ENCODE measurements at places on chromosomes 2 and 18. TPM values are rescaled to one million over a fixed set of nuclear protein-coding genes. Genes with fewer than 3 reads are reported as not detected.

DNA sequence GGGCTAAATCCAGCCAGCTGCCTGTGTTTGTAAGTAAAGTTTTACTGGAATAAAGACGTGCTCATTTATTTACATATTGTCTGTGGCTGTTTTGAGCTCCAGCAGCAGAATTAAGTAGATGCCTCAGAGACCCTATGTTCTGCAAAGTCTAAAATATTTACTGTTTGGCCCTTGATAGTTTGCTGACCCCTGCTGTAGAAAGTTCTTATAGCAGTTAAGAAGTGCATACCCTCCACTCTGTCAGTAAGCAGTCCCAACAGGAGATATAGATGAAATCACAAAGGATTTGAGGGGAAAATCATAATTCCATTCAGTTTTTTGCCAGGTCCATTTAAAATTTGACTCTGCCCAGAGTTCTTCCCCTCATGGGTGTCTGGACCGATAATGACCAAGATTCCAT lies 50.1 kb upstream of the ITM2C start:
- no peak for DNase-seq

DNA sequence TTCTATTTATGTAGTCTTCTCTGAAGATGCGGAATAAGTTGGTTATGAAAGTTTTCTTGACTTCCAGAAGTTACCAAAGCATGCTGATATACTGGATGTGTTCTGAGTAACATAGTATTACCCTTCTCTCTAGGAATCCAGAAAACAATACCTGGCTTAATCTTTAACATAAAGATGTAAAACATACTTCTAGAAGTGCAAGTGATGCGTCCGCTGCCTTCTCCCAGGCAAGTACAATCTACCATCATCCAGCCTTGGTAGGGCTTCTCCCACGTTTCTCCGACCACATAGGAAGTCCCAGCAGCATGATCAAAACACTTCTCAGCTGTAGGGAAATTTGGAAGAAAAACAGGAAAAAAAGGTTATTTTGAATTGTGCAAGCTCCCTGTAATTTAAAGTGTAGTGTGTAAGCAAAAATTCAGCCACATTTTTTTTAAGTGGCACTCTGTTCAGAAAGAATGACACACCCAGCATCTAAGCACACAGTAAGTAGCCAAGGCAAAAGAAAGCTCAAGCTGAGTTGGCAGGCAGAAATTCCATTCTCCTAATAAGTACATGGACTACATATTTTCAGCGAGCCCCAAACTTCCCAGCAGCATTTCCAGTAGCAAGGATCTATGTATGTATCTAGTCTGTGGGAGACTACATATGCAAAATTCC lies 5.2 kb downstream of the FN1 start:
- no peak for DNase-seq

DNA sequence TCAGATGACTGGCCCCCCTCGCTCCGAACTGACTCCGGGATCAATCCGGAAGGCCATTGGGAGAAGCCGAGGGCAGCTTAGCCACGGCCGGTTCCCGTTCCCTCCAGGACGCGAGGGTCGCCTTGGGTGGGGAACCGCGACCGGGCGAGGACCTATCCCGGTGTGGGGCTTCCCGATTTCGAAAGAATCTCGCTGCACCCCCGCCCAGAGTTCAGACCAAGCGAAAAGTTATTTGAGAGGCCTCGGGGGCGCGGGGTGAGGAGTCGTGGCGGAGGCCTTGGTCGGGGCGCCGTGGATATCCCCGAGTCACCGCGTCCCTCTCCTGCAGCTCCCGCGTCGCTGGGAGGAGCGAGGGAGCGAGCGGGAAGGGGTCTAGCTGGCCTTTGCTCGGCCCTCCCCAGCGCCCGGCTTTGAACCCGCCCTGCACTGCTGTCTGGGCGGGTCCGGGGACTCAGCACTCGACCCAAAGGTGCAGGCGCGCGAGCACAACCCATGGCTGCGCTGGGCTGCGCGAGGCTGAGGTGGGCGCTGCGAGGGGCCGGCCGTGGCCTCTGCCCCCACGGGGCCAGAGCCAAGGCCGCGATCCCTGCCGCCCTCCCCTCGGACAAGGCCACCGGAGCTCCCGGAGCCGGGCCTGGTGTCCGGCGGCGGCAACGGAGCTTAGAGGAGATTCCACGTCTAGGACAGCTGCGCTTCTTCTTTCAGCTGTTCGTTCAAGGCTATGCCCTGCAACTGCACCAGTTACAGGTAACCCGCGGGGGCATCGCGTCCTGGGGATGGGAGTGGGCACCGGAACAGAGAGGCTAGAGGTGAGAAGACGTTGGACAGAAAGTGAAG lies at the start of gene CYP27A1:
Gene CYP27A1 (plus strand): TSS at position 457 of the 837 bp plus-strand sequence. CDS start 36 bp downstream, at position 493.
- peak; percentile 67 for DNase-seq

DNA sequence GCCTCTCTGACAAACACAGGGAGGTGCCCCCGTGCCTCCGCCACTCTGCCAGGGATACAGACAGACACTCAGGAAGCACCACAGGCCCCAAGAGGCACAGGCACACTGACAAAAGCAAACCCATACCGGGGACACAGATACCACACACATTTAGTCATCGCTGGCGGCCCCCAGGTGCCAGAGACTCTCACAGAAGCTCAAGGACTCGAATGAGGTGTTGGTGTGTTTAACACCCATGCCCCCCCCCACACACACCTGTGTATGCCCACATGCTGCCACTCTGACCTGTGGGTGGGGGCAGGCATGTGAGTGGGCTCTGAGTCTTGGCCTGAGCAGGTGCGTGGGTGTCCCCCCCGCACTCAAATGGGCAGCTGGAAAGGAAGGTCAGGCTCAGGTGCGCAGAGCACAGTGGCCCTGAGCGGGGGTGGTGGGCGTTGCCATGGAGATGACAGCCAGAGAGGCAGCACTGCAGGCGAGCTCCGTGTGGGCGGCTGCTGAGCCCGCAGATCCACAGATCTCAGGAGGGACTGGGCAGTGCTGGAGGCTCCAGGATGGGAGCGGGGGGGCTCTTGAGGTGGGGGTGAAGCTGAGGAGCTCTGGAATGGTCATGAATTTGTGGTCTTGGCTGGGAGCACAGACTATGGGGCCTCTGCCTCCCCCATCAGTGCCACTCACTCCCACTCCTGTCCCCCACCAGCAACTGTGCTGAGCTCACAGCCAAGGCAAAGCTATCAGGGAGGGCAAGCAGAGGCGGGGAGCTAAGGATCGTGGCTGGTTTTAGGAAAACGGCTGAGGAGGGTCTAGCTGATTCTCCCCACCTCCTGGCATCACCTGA lies 73.9 kb upstream of the TAF1B start:
- DNase-seq, result no peak

- DNase-seq, result no peak
Measured at GRCh38 chr18:23635283-23636070, 27.2 kb downstream of the ANKRD29 start.

DNA sequence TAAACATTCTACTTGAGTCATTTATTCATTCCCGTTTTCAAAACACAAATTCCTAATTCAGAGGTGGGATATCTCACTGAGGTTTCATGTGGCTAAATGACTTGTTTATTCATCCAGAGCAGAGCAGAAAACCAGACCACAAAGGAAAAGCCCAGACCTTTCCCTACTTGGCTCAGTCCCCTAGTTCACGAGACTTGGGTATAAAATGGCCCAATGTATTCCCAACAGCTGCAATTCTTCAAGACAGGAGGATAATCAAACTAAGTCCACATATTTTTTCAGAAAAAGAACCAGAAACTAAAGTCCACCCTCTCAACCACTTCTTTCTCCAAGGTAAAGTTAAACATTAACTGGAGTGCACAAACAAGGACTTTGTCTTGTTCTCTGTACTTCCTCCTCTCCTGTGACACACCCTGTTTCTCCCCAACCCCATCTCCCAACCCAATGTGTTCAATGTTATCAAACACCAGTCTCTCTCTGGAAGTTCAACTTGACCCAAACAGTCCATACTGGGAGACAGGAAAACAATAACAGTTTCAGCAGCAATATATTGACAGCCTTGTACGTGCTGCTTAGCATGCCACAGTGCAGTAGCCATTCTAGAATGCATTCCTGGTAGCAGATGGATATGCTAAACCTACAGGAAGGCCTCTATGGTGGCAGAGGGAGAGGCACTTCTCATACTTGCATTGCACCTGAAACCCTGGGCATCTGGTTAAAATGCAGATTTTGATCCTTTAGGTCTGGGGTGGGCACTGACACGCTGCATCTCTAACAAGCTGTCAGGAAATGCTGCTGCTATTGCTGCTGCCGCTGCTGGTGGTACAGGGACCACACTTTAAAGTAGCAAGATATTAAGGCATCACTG lies 110.7 kb downstream of the INO80D start:
- no peak for DNase-seq

- DNase-seq, result no peak
Measured at GRCh38 chr2:152587187-152587947, 129.9 kb downstream of the PRPF40A start.

- DNase-seq, result no peak
Measured at GRCh38 chr2:234666911-234667310, 170.0 kb upstream of the ARL4C start.

DNA sequence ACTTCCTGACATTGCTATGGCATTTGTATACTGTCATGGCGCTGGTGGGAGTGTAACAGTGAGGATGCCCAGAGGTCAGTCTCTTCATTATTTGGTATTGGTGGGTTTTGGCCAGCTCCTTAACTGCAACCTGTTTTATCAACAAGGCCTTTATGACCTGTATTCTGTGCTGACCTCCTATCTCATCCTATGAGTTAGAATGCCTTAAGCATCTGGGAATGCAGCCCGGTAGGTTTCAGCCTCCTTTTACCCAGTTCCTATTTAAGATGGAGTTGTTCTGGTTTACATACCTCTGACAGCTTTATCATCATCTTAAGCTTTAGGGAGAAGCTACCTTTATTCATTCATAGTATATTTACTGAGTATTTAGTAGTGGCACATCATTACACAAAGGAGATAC lies 103.8 kb downstream of the RAPGEF4 start:
- no peak for DNase-seq

GRCh38 chr2:46296216-46296839 lies 879 bp upstream of the EPAS1 start:
- DNase-seq, result peak; percentile 55

- DNase-seq, result no peak
Measured at GRCh38 chr18:55743133-55743532, 155.1 kb upstream of the TCF4 start.

GRCh38 chr2:225072444-225072843 lies 30.2 kb upstream of the DOCK10 start:
- DNase-seq, result no peak

DNA sequence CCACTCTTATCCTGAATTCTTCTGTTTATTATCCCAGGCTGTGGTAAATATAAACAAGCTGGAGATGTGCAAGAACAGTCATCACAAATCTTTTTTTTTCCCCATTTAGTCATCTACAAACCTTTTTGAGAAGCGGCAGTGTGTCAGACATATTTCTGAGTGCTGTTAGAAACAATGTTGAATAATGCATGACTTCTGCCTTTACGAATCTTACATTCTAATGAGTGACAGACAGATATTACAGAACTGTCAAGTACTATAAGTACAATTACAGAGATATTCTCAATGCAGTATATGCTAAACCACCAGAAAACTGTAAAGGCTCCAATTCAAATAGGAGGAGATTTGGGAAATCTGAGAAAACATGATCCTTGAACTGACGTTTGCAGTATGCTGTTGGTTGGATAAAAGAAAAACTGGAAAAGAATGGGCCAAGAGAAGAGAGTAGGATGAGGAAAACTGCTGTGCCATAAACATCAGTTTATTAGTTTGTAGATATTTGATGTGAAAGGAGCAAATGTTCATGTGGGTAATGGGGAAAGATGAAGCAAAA lies 379.5 kb upstream of the SLC8A1 start:
- no peak for DNase-seq

DNA sequence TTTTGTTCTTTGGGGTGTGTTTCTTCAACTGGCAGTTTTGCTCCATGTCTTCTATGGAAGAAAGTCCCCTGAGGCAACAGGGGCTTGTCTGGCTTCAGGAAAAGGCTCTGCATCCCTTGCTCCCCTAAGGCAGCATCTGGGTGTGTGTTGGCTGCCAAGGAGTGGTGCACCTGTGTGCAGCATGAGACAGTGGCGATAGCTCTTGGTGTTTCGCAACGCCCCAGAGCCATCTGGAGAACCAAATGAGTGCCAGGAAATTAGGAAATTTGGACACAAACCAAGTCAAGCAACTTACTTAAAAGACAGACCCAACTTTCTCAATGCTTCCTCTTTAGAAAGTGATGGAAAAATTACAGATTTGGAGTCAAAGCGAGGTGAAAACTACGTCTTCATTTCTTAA lies 1044.4 kb upstream of the CNTNAP5 start:
- no peak for DNase-seq

DNA sequence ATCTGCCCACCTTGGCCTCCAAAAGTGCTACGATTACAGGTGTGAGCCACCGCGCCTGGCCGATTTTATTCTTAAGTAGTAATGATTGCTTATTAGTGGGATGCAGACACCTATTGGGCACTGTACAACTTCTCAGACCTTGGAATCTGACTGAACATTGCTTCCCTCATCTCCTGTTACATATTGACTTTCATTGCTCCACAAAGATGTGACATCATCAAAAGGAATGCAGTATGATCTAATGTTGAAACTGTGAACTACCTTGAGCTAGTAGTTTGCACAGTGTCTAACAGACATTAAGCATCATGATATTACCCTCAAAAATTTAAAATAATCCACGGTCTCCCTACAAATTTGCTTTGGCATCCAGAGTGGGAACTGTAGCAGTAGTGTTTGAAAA lies 109.8 kb upstream of the SIX2 start:
- no peak for DNase-seq

GRCh38 chr2:18804536-18804935 lies 215.2 kb upstream of the NT5C1B start:
- DNase-seq, result no peak

- no peak for DNase-seq
Measured at GRCh38 chr2:6694555-6694954, 171.2 kb downstream of the CMPK2 start.

- no peak for DNase-seq
Measured at GRCh38 chr2:179248024-179248348, 16.6 kb downstream of the SESTD1 start.

- no peak for DNase-seq
Measured at GRCh38 chr18:32422201-32422600, 48.5 kb downstream of the GAREM1 start.

GRCh38 chr2:118246726-118247125 lies 158.5 kb downstream of the INSIG2 start:
- DNase-seq, result no peak

Gene DYNAP
- total RNA-seq, result not detected

Gene SLC40A1
- 45.2 TPM for total RNA-seq

Gene RNF144A
- 33.8 TPM for total RNA-seq

Gene REG3G
- total RNA-seq, result not detected

Gene NPPC
- total RNA-seq, result 0.41 TPM

Gene C1GALT1C1L
- under 0.01 TPM for total RNA-seq

Gene UGT1A10
- not detected for total RNA-seq

Gene OXER1
- total RNA-seq, result not detected

Gene EIF5B
- total RNA-seq, result 13.0 TPM
